HEK293T (cell line): ENCODE measurements at places on chromosomes 13 and 19.

- DNase-seq: no peak
Observed at GRCh38 chr19:1214862-1215731, 9.5 kb downstream of the STK11 start.

GRCh38 chr13:85640727-85641126 is 158.5 kb downstream of the SLITRK6 start:
- no peak for DNase-seq

DNA sequence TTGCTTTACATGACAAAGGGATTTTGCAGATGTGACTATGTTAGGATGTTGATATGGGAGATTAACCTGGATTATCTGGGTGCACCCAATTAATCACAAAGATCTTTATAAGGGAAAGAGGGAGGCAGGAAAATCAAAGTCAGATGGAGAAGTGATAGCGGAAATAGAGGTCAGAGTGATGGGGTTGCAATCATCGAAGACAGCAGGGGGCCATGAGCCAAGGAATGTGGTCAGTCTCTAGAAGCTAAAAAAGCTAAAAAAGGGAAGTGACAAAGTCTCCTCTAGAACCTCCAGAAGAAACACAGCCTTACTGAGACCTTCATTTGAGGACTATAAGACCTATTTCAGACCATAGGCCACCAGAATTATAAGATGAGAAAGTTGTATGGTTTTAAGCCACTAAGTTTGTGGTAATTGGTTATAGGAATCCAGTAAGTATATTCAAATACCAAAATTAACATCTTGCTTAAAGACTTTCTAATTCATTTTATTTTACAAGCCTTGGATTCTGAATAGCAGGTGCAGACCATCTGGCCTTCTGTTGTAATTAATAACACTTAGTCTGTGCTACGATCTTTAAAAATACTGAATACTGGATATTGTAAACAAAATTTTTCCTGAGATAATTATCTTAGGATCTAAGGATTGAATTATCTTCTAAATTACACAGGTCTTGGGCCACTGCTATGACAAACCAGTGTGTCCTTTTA is 493.4 kb upstream of the PCDH20 start:
- DNase-seq: no peak

DNA sequence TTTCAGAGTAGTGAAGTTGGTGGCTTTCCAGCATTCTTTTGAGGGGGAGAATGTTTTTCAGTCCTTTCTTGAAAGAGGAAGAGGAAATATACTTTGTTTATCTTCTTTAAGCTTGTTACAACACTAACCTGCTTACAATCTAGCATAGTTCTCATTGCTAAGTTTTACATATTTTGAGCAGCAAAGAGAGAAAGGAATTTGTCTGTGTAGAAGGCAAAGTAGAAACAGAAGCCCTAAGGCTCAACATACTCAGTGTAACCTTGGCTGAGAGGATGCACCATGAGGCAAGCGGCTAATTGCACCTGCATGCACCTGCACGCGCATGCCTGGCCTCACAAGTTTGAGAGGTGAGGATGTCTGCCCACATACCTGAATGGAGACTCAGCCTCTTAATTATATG is 2.2 kb downstream of the FRY start:
- no peak for DNase-seq

- peak; percentile 75 for DNase-seq
Observed at GRCh38 chr13:49669735-49670309, 21.5 kb downstream of the EBPL start.

DNA sequence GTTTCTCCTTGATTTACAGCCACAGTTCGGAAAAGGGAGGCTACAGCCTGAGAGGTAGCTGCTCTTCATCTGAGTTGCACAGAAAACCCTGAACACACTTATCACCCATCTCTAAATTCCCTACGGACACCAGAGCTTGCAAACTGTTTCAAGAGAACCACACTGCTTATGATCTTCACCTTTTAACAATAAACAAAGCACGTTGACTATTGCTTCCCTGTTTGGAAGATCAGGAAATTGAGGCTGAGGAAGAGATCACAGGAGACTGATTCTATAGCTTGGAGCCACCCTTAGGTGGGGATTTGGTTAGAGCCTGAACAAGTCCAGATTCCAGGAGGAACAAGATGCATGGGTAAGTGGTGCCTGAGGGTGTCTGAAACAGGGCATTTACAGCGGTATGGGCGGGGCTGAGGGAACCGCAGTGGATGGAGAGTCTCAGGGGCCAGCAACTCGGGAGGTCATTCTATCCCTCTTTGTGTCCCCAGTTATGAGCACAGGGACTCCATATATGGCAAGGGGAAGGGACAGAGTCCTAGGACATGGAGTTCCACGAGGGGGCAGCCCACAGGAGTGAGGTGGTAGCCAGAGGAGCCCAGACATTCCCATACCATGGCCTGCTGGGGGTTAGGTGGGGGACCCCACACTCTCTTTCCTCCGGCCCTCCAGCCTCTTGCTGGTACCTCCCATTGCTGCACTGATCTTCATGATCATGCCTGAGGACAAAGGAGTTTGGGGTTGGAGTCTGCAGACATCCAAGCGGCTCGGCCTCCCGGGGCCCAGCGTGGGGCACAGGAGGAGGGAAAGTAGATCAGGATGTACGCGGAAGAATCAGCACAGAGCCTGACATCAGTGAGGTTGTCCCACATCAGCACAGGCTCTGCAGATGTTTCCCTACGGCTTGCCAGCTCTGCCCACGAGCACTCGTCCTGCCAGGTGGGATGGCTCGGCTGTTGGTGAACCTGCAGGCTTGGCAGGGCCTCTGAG is 162.3 kb upstream of the ZNF536 start:
- no peak for DNase-seq

- DNase-seq: no peak
Observed at GRCh38 chr13:95074820-95075219, 226.4 kb downstream of the ABCC4 start.

DNA sequence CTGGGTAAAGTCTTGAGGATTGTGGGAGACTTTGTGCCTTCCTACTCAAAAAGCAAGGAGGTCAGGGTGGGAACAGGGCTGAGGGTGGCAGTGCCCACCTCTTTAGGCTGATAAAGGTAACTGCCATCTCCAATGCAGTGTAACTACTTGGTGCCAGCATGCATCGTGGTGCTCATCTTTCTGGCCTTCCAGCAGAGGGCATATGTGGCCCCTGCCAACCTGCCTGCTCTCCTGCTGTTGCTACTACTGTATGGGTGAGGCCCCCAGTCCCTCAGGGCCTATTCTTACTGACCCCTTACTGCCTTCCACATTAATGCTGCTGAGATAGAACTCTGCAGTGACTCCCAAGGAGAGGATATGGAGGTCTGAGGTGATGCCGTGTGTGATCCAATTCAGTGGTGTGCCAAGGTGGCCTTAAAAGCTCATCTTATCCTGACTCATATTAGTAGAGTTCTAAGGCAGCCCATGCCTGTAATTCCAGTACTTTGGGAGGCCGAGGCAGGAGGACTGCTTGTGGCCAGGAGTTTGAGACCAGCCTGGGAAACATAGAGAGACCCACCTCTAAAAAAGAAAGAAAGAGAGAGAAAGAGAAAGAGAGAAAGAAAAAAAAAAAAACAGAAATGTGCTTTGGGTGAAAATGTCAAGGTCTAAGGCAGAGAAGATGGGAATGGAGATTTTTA is 9.7 kb upstream of the ARHGAP45 start:
- no peak for DNase-seq

DNA sequence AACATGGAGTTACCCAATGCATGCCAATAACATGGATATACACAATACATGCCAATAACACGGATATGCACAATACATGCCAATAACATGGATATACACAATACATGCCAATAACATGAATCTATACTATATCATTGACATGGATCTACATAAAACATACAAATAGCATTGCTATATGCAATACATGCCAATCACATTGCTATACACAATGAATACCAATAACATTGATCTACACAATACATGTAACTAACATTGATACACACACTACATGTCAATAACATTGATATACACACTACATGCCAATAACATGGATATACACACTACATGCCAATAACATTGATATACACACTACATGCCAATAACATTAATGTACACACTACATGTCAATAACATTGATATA is 932 bp upstream of the PIP5K1C start:
- DNase-seq: no peak
